ENCODE measurements at places on chromosomes 12 and 14. TPM values are rescaled to one million over a fixed set of nuclear protein-coding genes. Genes with fewer than 3 reads are reported as not detected.

Gene SLC2A13
- total RNA-seq = 1.6 TPM

Gene CCDC196
- total RNA-seq = not detected

DNA sequence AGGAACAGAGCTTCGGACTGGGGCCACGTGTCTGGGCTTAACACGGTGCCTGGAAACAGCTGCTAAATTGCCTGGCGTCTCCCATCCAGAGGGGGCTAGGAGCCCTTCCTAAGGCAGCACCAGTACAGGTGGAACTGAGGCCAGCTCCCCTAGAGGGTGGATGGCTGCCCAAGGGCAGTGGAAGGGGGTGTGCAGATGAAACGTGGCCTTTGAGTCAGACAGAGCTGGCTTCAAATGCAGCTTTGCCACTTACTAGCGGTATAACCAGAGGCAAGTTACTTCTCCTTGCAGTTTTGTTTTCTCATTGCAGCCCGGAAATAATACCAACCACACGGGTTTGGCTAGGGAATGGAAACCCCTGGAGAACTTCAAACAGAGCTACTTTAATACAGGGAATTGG, 59.3 kb upstream of the SLC24A4 start:
- no peak overlapping the region for H3K4me3 ChIP-seq
- H3K4me1 ChIP-seq = peaks cover 7% of the 10 kb centered on the region
- H3K36me3 ChIP-seq = no peaks in the 10 kb centered on the region

GRCh38 chr14:103542605-103543088, 13.7 kb downstream of the TRMT61A start:
- H3K4me1 ChIP-seq = peaks cover 8% of the 10 kb centered on the region
- H3K27ac ChIP-seq = no peak overlapping the region
- no peak overlapping the region for H3K4me3 ChIP-seq
- peaks cover 6% of the 10 kb centered on the region for H3K27me3 ChIP-seq
- H3K36me3 ChIP-seq = no peaks in the 10 kb centered on the region

DNA sequence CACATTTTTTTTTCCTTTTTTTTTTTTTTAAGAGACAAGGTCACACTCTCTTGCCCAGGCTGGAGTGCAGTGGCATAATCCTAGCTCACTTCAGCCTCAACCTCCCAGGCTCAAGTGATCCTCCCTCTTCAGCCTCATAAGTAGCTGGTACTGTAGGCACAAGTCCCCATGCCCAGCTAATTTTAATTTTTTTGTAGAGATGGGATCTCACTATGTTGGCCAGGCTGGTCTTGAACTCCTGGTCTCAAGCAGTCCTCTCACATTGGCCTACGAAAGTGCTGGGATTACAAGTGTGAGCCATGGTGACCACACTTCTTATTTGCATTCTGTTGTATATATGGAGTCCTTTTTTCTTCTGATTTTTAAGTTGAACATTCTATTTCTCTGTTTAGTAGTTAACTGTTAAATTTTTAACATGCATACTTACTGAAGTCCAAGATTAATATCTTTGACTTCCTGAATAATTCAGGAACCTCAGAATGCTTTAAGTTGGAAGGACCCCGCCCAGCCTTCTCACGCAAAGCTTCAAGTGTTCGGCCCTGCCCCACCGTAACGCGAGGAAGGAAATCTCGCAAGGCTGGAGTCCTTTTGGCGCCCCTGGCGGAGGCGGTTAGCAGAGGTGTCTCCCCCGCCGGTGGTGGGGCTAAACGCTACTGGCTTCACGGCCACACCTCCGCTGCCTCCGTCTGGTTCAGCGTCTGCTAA, 21.6 kb downstream of the SPATS2 start:
- H3K27ac ChIP-seq = no peak overlapping the region
- no peaks in the 10 kb centered on the region for H3K27me3 ChIP-seq
- H3K36me3 ChIP-seq = no peaks in the 10 kb centered on the region
- H3K4me1 ChIP-seq = peaks cover 5% of the 10 kb centered on the region

GRCh38 chr14:33039311-33039710, 100.6 kb downstream of the NPAS3 start:
- H3K4me3 ChIP-seq = no peak overlapping the region
- H3K27me3 ChIP-seq = no peaks in the 10 kb centered on the region
- H3K36me3 ChIP-seq = no peaks in the 10 kb centered on the region
- H3K27ac ChIP-seq = no peak overlapping the region
- H3K4me1 ChIP-seq = no peaks in the 10 kb centered on the region

Gene GLIPR1L1
- not detected for total RNA-seq

DNA sequence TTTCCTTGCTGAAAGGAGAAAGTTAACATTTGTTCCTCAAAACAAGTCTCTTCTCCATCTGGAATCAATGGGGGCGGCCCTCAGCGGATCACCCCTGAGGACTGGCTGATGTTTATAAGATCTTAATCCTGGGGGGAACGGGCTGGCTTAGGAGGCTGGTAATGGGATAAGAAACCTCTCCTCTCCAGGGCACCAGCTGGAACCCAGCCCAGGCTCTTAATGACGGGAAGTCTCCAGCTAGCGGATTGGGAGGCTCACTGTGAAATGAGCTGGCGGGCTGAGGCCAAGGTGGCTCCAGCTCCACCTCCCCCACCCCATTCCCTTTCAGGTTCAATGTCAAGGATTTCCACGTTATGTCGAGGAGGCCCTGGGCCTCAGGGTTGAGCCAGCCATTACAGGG, 1133.0 kb downstream of the VRK1 start:
- no peaks in the 10 kb centered on the region for H3K36me3 ChIP-seq
- H3K27me3 ChIP-seq = no peaks in the 10 kb centered on the region
- H3K4me3 ChIP-seq = no peak overlapping the region
- no peaks in the 10 kb centered on the region for H3K4me1 ChIP-seq
- no peak for DNase-seq

DNA sequence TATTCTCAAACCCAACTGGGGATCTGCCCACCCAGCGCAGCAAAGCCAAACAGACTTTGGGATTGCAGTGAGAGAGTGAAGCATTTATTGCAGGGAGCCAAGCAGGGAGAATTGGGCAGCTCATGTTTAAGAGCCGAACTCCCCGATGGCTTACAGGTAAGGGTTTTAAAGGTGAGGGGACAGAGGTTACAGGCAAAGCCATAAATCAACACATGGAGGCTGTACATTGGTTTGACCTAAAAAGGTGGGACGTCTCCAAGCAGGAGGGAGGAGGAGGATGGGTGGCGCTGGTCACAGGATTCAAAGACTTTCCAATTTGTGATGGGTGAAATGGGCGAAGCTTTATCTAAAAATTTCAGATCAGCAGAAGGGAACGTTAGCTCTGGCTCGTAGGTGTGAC, 18.2 kb downstream of the OAS2 start:
- peaks cover 76% of the 10 kb centered on the region for H3K36me3 ChIP-seq
- DNase-seq = no peak
- no peak overlapping the region for H3K27ac ChIP-seq
- no peaks in the 10 kb centered on the region for H3K27me3 ChIP-seq

Gene LRRC10
- total RNA-seq = not detected

DNA sequence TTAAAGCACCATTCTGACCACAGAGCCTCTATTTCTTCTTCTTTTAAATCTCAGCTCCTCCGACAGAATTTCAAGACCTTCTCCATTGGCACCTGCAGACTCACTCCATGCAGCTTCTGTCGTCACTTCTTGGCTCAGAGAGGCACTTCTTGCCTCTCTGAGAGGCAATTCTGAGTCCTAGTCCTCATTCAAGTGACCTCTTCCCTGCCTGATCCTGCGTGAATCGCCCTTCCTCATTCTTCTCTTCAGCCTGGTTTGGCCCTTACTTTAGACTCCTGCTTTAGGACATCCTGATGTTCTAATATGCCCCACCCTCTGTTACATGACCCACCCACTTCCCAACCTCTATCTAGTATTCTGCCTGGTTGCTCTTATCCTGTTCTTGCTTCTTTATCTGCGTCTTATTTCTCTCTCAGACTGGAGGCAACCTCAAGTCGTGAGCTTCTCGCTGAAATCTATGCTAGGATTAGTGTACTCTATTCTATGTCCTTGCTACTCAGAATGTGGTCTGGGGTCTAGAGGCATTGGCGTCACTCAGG, 55.6 kb upstream of the CISTR start:
- no peaks in the 10 kb centered on the region for H3K4me1 ChIP-seq
- peaks cover 26% of the 10 kb centered on the region for H3K27me3 ChIP-seq
- H3K27ac ChIP-seq = no peak overlapping the region
- no peak overlapping the region for H3K4me3 ChIP-seq

DNA sequence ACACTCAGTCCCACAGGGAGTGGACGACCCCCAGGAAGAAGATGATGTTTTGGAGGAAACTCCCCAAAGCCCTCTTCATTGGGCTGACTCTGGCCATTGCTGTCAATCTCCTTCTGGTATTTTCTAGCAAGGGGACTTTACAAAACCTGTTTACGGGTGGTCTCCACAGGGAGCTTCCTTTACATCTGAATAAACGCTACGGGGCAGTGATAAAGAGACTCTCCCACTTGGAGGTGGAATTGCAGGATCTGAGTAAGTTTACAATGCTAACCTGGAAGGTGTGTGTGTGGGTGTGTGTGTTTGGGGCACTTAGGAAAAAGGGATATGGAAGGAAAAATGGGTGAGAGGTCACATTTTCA, 416 bp downstream of the GALNT8 start:
- DNase-seq = no peak
- H3K27ac ChIP-seq = no peak overlapping the region
- H3K4me1 ChIP-seq = no peaks in the 10 kb centered on the region
- no peaks in the 10 kb centered on the region for H3K36me3 ChIP-seq
- H3K27me3 ChIP-seq = peaks cover 10% of the 10 kb centered on the region

GRCh38 chr14:22561661-22562579, 27.1 kb downstream of the DAD1 start:
- peak; percentile 51 for DNase-seq
- H3K36me3 ChIP-seq = peaks cover 14% of the 10 kb centered on the region
- H3K27me3 ChIP-seq = no peaks in the 10 kb centered on the region
- peak overlapping the region; percentile 92 for H3K27ac ChIP-seq
- peaks cover 97% of the 10 kb centered on the region for H3K4me1 ChIP-seq

Gene CLEC14A
- total RNA-seq = not detected

- H3K4me1 ChIP-seq = peaks cover 28% of the 10 kb centered on the region
- DNase-seq = no peak
- H3K27me3 ChIP-seq = no peaks in the 10 kb centered on the region
- peaks cover 27% of the 10 kb centered on the region for H3K36me3 ChIP-seq
- peak overlapping the region; percentile 84 for H3K4me3 ChIP-seq
These were observed 1.1 kb downstream of the ANGEL1 start for GRCh38 chr14:76811561-76811960.

DNA sequence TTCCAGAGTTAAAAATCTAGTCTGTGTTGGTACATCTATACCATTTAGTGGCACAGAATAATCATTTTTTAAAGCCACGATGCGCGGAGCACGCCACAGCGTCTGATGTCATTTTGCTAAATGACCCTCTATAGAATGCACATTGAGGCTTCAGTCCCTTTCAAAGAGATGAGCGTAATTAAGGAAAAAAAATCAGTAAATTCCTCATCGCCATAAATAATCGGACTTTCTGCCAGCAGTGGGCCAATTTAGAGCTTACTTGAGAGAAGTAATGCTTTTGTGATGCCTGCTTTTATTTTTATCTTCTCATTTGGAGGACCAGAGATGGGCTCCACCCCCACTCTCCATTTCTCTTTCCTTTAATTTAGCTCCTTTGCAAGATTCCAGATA, 4.0 kb downstream of the ASCL1 start:
- H3K27ac ChIP-seq = no peak overlapping the region
- peaks cover 22% of the 10 kb centered on the region for H3K4me1 ChIP-seq
- peaks cover 96% of the 10 kb centered on the region for H3K27me3 ChIP-seq
- no peaks in the 10 kb centered on the region for H3K36me3 ChIP-seq

Gene A2M
- not detected for total RNA-seq

Gene SCN8A
- total RNA-seq = 0.14 TPM

Gene SIVA1
- 124 TPM for total RNA-seq

Gene CCDC197
- total RNA-seq = not detected

GRCh38 chr12:106903241-106903945, 52.3 kb upstream of the TMEM263 start:
- no peak overlapping the region for H3K27ac ChIP-seq
- H3K36me3 ChIP-seq = no peaks in the 10 kb centered on the region
- DNase-seq = peak; percentile 78
- H3K4me1 ChIP-seq = peaks cover 10% of the 10 kb centered on the region
- H3K4me3 ChIP-seq = peak overlapping the region; percentile 35
- H3K27me3 ChIP-seq = peaks cover 18% of the 10 kb centered on the region

- DNase-seq = no peak
- H3K36me3 ChIP-seq = no peaks in the 10 kb centered on the region
- no peak overlapping the region for H3K27ac ChIP-seq
These were observed 147.1 kb upstream of the IFNG-AS1 start for GRCh38 chr12:67842124-67842523.

Gene KLRF1
- total RNA-seq = not detected

Gene BHLHE41
- total RNA-seq = not detected

Gene MIPOL1
- total RNA-seq = 0.30 TPM

DNA sequence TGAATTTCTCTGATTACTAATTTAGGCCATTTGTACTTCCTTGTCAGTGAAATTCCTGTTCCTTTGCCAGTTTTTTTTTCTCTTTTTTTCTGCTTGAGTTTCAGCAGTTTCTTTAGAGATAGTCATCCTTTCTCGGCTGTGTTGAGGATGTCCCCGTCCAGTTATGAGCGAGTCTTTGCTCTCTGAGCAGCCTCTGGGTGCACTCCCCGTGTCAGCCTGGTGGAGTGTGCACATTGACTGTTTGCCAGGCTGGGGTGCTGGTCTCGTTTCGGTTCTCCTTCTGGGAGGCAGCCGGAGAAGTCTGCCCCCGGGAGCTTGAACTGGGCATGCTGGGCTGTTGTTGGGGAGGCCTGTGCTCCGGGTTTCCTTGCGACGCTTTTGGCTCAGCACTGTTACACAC, 3.0 kb downstream of the PACS2 start:
- no peak for DNase-seq
- no peaks in the 10 kb centered on the region for H3K36me3 ChIP-seq
- peaks cover 27% of the 10 kb centered on the region for H3K4me1 ChIP-seq
- no peak overlapping the region for H3K4me3 ChIP-seq
- no peak overlapping the region for H3K27ac ChIP-seq

Measured in CD4-positive, alpha-beta T cell (primary cell).